Activated CD4-positive, alpha-beta T cell treated with anti-CD3 and anti-CD28 coated beads for 36 hours (primary cell): ENCODE measurements at places on chromosomes 13 and 19. TPM values are rescaled to one million over a fixed set of nuclear protein-coding genes. Genes with fewer than 3 reads are reported as not detected.

The MIR17HG gene
- 26.7 TPM for total RNA-seq

The DAND5 gene
- total RNA-seq = 0.21 TPM

The ZNF607 gene
- total RNA-seq = 4.9 TPM

The FXYD3 gene
- total RNA-seq = not detected

The SOHLH2 gene
- not detected for total RNA-seq

The PRODH2 gene
- not detected for total RNA-seq

The MBD3L3 gene
- total RNA-seq = not detected

The METTL21C gene
- total RNA-seq = not detected

The SHISA2 gene
- not detected for total RNA-seq

The IFNL1 gene
- 0.51 TPM for total RNA-seq

The LILRA2 gene
- total RNA-seq = not detected

The ZNF536 gene
- not detected for total RNA-seq

DNA sequence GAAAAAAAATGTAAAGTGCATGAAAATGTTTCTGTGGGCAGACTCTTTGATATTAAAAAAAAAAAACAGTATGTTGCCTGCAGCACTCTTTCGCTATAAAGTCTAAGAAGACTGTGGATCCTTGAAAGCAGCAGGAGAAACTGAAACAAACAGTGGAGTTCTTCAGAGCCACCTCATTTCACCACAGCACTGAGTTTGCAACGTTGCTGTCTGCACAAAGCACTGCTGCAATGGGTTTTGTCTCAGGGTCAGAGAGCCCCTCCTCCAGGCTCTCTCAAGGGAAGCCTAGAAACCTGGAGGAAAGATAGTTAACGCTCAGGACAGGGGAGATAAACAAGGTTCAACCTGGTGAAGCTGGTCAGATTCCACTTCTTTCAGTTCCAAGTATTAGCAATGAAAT, 248.7 kb downstream of the EFNB2 start:
- H3K27ac ChIP-seq = no peak overlapping the region
- no peak for DNase-seq
- no peaks in the 10 kb centered on the region for H3K4me1 ChIP-seq
- H3K4me3 ChIP-seq = no peak overlapping the region
- no peaks in the 10 kb centered on the region for H3K36me3 ChIP-seq
- peaks cover 7% of the 10 kb centered on the region for H3K27me3 ChIP-seq

DNA sequence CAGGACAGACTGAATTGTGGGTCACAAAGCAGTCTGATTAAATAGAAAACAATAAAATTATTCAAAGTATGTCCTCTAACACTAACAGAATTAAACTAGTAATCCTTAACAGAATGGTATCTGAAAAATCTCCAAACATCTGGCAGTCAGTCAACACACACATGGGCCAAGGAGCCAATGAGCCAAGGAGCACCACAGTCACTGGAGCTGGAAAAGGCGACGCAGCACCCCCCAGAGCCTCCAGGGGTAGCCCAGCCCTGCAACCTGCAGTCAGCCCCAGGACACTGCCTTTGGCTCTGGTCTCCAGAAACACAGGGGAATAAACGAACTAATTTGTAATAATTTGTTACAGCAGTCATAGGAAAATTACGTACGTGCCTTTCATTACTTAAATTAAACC, 12.3 kb downstream of the TUBGCP3 start:
- H3K4me1 ChIP-seq = peaks cover 57% of the 10 kb centered on the region
- peak overlapping the region; percentile 8 for H3K27ac ChIP-seq
- no peak for DNase-seq
- H3K36me3 ChIP-seq = peaks cover 17% of the 10 kb centered on the region
- no peak overlapping the region for H3K4me3 ChIP-seq

DNA sequence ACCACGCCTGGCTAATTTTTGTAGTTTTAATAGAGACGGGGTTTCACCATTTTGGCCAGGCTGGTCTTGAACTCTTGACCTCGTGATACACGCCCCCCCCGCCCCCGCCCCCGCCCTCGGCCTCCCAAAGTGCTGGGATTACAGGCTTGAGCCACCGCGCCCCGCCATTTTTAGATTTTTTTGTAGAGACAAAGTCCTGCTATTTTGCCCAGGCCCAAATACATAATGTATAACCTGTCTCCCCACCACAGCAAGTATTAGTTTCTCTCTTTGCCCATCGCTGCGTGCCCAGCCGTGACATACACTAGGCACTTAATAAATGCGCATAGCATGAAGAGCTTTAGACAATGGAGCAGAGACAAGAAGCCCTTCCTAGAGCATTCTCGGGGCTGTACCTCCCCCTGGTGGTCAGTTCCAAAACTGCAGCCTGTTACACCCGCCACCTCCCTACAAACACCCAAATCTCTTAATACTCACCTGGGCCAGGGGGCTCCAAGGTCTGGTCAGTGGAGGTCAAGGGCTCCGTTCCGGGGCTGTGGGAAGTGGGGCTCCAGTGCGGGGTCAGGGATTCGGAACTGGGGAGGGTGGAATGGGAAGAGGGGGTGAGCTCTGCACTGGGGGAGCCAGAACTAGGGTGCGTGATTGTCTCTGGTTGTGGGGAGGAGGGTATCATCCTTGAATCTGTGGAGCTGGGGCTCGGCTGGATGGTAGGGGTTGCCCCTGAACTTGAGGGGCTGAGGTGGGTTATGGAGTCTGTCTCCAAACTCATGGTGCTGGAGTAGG, 22.5 kb downstream of the IQCN start:
- no peaks in the 10 kb centered on the region for H3K36me3 ChIP-seq
- H3K27me3 ChIP-seq = peaks cover 21% of the 10 kb centered on the region
- no peaks in the 10 kb centered on the region for H3K4me1 ChIP-seq

GRCh38 chr13:39244561-39245230, 206.4 kb downstream of the NHLRC3 start:
- H3K27me3 ChIP-seq = peaks cover 20% of the 10 kb centered on the region
- no peak for DNase-seq
- H3K36me3 ChIP-seq = no peaks in the 10 kb centered on the region
- H3K4me1 ChIP-seq = peaks cover 2% of the 10 kb centered on the region
- no peak overlapping the region for H3K4me3 ChIP-seq

DNA sequence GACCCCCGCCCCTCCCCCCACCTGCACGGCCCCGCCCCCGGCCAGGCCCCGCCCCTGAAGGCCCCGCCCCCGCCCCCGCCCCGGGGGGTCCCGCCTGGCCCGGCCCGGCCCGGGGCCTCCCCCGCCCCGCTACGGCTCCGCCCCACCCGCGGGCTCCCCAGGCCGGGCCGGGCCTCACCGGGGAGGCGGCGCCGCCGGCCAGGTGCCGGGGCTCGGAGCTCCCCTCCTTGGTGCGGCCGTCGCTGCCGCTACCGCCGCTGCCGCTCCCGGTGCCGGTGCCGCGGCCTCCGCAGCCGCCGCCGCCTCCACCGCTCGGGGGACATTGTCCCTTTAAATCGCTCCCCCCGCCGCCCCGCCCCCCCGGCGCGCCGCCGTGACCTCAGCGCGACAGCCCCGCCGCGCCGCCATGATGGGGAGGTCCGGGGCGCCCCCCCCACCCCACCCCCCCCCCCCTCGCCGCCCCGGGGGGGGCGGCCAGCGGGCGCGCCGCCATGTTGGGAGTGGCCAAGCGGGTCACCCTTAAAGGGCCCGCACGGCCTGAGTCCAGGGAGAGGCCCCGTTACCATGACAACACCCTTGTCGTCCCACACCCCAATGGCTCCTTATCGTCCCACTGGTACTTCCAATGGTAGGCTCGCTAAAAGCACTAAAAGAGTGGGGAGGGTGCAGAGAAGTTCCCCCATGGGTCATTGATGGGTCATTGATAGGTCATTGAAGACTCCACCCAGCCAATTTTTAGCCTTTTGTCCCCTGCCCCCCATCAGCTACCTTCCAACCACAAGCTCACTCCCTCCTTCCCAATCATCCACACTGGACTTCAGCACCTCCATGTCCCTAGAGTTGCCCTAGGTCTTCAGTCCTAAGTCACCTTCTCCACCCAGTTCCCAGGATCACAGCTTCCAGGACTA, at the start of gene WIZ:
TSS of gene WIZ (minus strand) at position 337 of the 908 bp plus-strand sequence. CDS start 1,649 bp downstream, outside the sequence.
- H3K36me3 ChIP-seq = peaks cover 35% of the 10 kb centered on the region
- H3K27me3 ChIP-seq = no peaks in the 10 kb centered on the region
- peak within 1 kb of the TSS; percentile 79 for H3K27ac ChIP-seq
- DNase-seq = peak; percentile 90
- H3K4me1 ChIP-seq = peaks cover 17% of the 10 kb centered on the region

DNA sequence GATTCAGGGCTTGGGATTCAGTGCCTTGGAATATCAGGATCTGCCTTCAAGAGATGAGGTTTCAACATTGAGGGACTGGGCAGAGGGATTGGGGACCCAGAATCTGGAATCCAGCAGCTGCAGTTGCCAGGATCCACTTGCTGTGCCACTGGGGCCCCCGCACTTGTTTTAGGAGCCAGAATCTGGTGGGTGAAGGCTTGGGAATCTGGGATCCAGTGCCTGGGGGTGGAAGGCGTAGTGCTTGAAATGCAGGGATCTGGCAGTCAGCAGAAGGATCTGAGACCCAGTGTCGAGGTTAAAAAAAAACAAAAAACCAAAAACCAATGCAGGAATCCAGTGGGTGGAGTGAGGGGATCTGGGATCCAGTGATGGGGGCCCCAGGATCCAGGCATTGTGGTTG, 7.3 kb upstream of the SLC25A41 start:
- no peak overlapping the region for H3K4me3 ChIP-seq
- no peaks in the 10 kb centered on the region for H3K36me3 ChIP-seq
- no peak overlapping the region for H3K27ac ChIP-seq

DNA sequence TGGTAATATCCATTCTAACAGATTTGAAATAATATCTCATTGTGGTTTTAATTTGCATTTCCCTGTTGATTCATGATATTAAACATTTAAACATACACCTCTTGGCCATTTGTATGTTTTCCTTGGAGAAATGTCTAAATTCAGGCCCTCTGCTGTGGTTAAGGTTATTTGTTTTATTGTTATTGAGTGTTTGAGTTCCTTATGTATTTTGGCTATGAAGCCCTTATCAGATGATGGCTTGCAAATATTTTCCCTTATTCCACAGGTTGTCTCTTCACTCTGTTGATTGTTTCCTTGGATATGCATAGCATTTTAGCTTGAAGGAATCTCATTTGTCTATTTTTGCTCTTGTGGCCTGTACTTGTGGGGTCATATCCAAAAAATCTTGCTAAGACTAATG, 303.6 kb downstream of the GPC5 start:
- no peaks in the 10 kb centered on the region for H3K4me1 ChIP-seq
- H3K27me3 ChIP-seq = no peaks in the 10 kb centered on the region

DNA sequence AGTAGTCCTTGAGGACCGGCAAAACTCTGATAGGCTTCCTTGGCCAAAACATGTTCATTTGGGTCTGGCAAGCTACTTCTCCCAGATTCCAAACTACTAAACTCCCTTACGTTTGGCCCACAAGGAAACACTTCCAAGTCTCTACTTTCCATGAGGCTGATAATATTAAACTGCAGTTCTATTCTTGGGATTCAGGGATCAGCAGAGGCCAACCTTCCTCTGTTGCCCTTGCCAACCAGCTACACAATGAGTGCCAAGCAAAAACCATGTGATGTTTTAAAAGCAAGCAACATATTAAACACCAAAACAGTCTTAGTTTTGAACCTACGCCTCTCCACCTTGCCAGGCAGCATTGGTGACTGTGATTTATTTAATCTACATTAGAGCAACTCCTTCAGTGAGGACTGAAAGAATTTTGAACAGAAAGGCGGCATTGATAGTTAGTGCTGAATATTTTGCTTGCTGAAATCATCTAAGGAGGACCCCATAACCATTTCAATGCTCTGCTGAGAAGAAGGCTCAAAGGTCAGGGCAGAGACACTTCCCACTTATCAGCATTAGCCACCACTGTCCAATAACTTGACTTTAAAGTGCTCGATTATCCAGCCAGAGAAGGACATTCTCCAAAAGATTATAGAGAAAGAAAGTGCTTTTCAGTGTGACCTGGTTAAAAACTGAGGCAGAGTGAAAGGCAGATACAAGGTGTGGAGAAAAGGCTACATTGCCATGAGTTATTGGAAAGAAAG, 287.1 kb downstream of the TBC1D4 start:
- H3K4me3 ChIP-seq = no peak overlapping the region
- H3K4me1 ChIP-seq = no peaks in the 10 kb centered on the region
- peaks cover 10% of the 10 kb centered on the region for H3K27me3 ChIP-seq

DNA sequence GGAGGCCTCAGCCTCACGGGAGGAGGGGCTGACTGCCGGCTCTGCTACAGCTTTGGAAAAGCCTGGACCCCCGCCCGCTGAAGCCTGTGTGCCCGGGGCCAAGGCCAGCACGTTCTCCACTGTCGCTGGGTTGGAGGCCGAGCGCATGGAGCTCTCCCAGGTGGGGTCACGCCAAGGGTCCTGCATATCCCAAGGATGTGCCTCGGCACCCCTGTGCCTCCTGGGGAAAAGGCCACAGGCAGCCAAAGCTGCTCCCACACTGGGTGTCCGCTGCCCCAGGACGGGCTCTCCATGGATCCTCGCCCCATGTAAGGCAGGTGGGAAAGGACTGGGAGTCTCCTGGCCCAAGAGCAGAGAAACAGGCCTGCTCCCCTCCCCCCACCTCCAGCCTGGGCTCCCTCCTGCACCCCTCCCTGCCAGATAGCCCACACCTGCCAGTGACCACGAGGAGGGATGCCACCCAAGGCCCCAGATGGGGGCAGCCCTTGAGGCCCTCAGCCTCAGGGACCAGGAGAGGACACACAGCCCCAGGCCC, 64.0 kb downstream of the MLLT1 start:
- H3K4me1 ChIP-seq = no peaks in the 10 kb centered on the region
- peaks cover 4% of the 10 kb centered on the region for H3K36me3 ChIP-seq
- no peaks in the 10 kb centered on the region for H3K27me3 ChIP-seq
- H3K27ac ChIP-seq = no peak overlapping the region

- peaks cover 55% of the 10 kb centered on the region for H3K4me1 ChIP-seq
- H3K4me3 ChIP-seq = no peak overlapping the region
- H3K27ac ChIP-seq = no peak overlapping the region
- H3K36me3 ChIP-seq = no peaks in the 10 kb centered on the region
These were observed 7.9 kb upstream of the PDE4A start for GRCh38 chr19:10412257-10412977.

DNA sequence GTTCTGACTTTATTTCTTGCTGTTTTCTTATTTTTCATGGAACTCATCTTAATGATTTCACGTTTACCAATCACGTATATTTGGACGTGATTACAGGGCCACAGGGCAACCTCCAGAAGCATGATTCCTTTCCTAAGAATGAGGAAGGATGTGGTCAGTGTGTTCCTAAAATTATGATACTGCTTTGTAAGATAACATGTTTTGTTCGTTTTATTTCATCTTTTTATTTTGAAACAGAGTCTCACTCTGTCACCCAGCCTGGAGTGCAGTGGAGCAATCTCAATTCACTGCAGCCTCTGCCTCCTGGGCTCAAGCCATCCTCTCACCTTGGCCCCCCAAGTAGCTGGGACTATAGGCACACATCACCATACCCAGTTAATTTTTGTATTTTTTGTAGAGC, 24.8 kb upstream of the LAIR1 start:
- H3K4me1 ChIP-seq = peaks cover 29% of the 10 kb centered on the region
- H3K4me3 ChIP-seq = no peak overlapping the region
- peaks cover 14% of the 10 kb centered on the region for H3K27me3 ChIP-seq
- no peak for DNase-seq
- H3K27ac ChIP-seq = no peak overlapping the region
